Foreskin melanocyte (primary cell): ENCODE measurements at places on chromosomes 7 and 10.

DNA sequence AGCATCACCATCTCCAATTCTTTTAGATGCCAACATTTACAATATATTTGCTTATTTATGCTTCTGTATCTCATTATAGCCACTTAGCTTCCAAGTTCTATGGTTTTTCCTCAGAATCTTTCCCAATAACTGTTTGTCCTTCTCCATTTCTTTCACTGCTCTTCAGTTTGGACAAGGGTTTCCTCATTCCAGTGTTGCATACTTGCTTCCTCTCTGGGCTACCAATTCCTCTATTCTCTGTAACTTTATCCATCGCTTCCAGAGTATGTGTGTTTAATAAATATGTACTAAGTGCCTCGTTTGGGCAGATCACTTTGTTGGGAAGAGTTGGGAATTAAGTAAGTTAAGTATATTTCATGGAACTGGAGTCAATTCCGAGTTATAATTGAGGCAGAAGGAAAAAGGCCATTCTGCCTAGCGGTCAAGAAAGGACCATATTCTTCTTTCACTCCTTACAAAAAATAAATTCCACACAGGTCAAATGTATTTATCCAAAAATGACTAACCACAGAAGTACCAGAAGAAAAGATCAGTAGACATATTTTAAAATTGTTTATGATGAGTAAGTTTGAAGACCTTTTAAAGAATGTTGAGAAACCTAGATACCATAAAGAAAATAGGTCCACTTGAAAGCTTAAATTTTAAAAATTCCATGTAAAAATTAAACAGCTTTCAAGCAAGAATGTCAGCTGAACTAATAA lies 10.8 kb downstream of the STAMBPL1 start:
- DNase-seq, result no peak

GRCh38 chr7:45574669-45575500 lies 717 bp downstream of the ADCY1 start:
- no peak for DNase-seq

DNA sequence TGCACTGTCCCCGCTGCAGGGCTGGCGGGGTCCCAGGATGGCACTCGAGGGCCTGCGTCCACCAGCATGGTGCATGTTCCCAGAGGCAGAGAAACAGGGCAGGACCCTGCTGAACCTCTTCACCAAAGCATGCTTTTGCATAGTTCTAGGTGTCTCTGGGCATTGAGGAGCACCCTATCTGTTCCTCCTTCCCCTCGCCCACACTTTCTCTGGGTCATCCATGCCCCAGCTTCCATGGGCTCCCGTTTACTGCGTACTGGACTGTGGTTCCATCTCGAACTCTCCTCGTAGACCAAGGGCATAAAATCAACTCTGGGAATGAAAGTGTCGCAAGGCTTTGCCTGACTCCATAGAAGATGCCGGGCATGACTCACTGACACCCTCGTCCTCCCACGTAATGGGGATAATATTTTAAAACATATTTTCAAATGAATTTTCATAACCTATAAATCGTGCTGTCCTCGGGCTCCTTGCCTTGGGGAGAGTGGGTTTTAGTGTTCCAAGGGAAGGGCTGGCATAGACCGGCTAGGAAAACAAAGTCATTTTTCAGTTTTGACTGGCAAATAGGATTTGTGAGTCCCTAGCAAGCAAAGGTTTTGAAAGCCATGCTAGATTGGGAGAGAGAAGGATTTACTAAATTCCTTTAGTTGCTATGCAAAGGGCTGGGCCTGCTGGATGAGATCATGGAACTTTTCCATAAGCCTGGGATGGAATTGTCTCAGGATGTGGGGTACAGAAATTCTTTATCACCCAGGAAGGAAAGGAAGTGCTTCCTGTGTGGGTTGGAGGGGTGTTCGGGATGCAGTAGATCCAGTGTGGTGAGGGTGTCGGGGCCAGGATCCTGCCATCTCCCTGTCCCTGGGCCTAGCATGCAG lies 498.7 kb upstream of the MKI67 start:
- DNase-seq, result no peak

GRCh38 chr7:51148216-51148615 lies 168.4 kb downstream of the COBL start:
- no peak for DNase-seq

GRCh38 chr10:116538456-116538855 lies 7.3 kb upstream of the PNLIP start:
- no peak for DNase-seq

- DNase-seq, result no peak
Measured at GRCh38 chr7:66920256-66920655, 769 bp upstream of the TMEM248 start.

GRCh38 chr7:26441002-26441521 lies 149.4 kb downstream of the SNX10 start:
- DNase-seq, result no peak

DNA sequence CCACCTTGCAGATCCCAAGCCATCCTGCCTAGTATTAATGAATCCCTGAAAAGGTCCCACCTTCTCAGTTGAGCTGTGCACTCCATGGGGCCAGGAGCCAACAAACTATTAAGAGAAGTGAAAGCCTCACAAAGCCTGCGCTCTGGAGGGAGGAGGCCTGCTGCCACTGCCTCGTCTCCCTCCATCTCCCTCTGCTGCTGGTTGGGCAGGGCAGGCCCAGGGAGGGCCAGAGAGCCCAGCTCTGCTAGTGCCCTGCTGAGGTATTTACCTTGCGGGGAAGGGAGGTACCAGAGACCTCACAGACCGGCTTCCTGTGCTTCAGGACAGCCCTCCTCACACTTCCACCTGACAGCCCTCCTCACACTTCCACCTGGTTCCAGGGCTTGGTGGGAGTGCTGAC lies 171.5 kb downstream of the SH3PXD2A start:
- no peak for DNase-seq

DNA sequence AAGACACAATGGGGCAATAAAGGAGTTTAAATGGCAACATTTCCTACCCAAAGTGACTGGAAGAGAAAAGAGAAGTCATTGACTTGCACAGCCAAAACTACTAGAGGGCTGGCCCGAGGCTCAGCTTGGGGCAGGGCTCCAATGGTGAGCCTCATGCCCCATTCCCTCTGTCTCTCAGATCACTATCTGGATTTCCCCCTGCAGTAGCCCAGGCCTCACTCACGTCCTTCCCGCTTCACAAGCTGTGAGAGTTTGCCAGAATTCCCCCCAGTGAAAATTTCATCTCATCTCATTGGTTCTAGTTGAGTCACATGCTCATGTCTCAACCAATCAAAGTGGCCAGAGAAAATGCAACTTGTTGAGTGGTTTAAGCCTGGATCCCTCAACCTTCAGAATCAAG lies 181.3 kb downstream of the WDR11 start:
- DNase-seq, result no peak

GRCh38 chr10:64873088-64873487 lies 1351.9 kb downstream of the REEP3 start:
- no peak for DNase-seq

GRCh38 chr7:105926131-105926530 lies 36.9 kb upstream of the CDHR3 start:
- DNase-seq, result no peak

GRCh38 chr10:44857363-44858016 lies 53.6 kb upstream of the TMEM72 start:
- peak; percentile 86 for DNase-seq

DNA sequence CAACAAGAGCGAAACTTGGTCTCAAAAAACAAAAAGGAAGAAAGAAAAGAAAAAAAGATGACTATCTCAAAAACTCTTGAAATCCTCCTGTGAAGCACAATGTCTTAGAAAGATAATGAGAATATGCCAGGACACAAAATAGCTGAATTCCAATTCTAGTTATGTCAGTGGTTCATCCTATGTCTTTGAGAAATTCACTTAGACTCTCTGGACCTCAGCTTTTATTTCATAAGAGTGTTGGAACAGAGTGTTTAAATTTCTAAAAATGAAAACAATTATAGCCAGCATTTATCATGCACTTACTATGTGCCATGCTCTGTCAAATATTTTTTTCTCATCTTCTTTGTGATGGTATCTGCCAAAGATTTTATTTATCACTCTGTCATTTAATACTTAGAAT lies 13.3 kb upstream of the HYCC1 start:
- no peak for DNase-seq

GRCh38 chr10:80144067-80144695 lies 11.7 kb downstream of the PLAC9 start:
- DNase-seq, result no peak

- DNase-seq, result no peak
Measured at GRCh38 chr7:39919646-39920045, 30.4 kb upstream of the CDK13 start.

GRCh38 chr10:46518028-46518725 lies 38.3 kb downstream of the GPRIN2 start:
- no peak for DNase-seq

DNA sequence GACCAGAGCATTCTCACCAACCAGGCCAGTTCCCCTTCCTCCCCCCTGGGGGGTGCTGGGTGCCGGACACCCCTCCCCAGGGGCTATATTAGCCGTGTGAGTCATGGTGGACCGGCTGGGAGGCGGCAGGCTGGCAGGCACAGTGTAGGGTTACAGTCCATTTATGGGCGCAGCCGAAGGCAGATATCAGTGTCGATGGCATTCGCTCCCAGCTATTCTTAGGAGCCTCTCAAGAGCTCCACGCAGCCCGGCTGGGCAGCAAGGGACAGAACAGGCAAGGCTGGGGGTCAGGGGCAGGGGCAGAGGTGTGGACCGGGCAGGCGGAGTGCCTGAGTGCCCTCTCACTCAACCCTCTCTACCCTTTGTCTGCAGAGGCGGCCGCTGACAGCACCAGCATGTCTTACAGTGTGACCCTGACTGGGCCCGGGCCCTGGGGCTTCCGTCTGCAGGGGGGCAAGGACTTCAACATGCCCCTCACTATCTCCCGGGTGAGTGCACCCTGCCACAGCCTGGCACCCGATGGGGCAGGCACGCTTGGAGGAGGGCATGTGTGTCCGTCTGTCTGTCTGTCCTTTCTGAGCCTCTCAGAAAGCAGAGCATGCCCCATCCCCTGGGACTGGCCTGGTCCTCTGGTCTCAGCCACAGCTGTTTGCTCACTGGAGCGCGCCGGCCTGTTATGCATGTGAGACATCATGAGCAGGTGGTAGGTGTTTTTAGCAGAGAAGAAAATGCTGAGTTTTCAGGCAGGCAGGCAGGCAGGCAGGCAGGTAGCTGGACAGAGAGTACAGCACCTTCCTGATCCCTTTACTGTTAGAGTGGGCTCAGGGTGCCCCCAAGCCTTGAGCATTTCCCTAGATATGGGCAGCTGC lies at the start of gene LDB3:
Gene LDB3, plus strand, starts transcription at position 215 of the 869 bp plus-strand sequence. Its CDS starts 181 bp downstream, at position 396.
- no peak for DNase-seq

GRCh38 chr7:29285444-29285793 lies 90.8 kb downstream of the CHN2 start:
- DNase-seq, result no peak

- DNase-seq, result no peak
Measured at GRCh38 chr7:68776326-68776725, 821.9 kb upstream of the AUTS2 start.

DNA sequence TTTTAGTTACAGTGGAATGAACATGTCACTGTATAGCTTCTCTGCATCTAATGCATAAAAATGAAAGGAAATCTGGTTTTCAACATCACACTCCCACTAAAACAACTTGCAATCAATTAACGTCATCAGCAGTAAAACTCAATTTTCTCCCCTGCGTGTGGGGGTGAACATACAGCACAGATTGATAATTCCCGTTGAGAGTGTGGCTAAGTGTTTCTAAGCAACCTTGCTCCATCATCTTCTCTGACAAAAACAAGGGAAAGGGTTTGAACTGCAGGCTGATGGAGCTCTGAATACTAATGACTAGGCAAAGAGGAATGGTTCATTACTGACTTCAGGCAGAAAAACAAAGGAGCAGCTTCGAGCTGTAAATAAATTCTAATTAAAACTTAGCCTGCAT lies 238.3 kb downstream of the PARD3 start:
- no peak for DNase-seq

DNA sequence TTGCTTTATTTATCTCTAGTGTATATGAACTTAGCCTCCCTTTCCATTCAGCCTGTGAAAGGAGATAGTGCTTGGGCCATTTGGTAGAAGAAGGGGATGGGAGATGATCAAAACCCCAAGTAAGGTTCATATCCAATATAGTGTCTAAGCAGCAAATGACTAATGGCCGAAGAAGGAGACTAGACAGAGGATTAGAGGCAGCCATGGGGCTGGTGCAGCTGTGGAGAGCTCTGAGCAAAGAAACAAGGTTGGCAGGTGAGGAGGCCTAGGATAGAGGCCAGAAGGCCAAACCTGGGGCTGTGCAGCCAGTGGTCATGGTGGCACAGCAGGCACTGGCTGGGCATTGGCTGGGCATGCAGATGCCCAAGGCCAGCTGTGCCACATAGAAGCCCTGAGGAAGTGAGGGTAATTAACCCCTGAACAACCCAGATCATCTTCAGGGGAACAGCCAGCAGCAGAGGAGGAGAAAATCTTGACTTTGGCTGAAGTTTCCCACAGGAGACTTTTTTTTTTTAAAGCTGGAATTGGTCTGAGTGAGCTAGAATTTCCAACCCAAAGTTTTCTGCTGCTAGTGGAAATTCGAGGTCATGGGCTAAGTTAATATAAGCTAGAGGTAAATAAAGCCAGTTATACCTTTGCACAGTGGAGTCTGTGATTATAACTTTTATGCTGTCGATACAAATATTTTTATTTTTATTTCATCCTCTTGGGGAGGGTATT lies 10.3 kb upstream of the CPA1 start:
- no peak for DNase-seq

GRCh38 chr10:110724116-110724921 lies 80.2 kb downstream of the RBM20 start:
- no peak for DNase-seq

GRCh38 chr7:15885678-15886077 lies 199.2 kb upstream of the MEOX2 start:
- DNase-seq, result no peak

DNA sequence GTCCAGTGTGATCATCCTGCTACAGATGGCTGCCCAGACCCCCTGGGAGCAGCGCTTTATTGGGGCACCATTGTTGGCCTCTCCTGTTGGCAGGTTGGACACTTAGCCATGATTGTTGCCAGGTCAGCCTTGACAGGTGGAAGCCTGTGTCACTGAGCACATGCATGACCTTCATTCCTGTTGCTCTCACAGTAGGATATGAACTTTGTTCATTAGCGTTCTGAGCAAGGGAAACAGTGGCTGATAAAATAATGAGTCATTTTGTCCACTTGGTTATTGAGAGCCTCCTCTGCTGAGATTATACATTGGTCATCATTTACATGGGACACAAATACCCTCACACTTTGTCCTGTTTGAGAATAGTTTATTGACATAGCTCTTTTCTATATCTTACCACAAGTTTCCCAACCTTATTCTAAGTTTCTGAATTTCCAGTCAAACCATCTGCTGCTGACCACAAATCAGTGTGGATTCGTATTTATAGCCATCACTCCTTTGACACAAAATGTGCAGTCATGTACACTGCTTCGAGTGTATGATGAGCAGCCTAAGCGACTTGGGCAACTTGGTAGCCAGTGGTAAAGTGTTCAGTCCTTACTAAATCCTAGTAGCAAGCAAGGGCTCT lies 102.6 kb downstream of the TPST1 start:
- DNase-seq, result no peak

DNA sequence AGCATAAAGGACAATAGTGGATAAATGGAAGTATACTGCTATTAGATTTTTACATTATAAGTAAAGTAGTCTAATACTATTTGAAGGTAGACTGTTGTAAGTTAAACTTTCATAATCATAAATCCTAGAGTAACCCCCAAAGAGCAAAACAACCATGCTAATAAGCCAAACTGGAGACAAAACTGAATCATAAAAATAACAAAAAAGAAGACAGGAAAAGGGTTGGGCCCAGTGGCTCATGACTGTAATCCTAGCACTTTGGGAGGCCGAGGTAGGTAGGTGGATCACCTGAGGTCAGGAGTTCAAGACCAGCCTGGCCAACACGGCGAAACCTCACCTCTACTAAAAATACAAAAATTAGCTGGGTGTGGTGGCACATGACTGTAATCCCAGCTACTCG lies 9.7 kb downstream of the CACUL1 start:
- DNase-seq, result no peak
